ENCODE measurements at places on chromosomes 1 and 21. TPM values are rescaled to one million over a fixed set of nuclear protein-coding genes. Genes with fewer than 3 reads are reported as not detected.

GRCh38 chr1:231964241-231964640 lies 337.7 kb downstream of the DISC1 start:
- no peak for DNase-seq

DNA sequence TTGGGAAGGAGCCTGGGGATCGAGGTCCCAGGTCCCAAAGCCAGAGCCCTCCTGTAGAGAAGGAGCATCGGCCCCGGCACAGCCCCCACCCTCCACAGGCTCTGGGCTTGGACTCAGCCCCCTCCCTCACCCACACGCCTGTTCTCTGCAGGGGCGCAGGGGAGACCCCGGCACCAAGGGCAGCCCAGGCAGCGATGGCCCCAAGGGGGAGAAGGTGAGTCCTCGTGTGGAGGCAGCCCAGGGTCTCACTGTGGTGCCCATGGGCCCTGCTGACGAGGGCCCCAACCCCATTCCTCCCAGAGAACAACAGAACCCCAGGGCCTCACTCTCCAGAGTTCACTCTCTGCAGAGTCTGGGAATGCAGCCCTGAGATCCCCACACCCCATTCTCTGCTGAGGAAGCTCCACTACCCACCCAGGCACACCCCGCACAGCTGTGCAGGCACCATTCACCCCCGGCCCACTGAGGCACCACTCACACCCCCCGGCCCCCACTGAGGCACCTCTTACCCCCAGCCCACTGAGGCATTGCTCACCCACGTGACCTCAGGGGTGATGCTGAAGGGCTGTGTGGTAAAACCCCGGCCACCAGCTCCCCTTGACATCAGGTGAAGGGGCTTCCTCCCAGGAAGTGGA lies 21.8 kb downstream of the COL6A2 start:
- no peak for DNase-seq

DISP3 gene
- total RNA-seq = not detected

DNA sequence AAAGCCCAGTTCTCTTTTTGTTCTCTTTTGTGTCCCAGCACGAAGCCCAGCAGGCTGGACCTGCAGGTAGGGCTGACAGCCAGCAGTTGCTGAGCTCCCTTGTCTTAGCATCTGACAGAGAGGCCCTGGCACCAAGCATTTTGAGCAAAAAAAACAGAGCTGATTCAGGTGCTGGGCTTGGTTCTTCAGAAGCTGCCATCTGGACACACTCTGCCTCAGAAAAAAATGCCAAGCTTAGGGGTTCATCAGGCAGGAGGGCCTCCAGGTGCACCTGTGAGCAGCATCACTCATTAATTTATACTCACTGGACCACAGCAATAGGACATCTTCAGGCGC lies 167.1 kb upstream of the PLD5 start:
- no peak for DNase-seq

Data from foreskin keratinocyte (primary cell).